Stimulated activated CD8-positive, alpha-beta memory T cell treated with anti-CD3 and anti-CD28 coated beads, Interleukin-2, amount 100 ng/mL, for 48 hours (primary cell): ENCODE measurements at places on chromosomes 6 and 20.

- DNase-seq: no peak
Measured at GRCh38 chr6:112330071-112330878, 16.9 kb upstream of the RFPL4B start.

GRCh38 chr20:39036011-39036410 is 73.9 kb downstream of the DHX35 start:
- no peak for DNase-seq

GRCh38 chr6:28985462-28986164 is 19.5 kb downstream of the ZNF311 start:
- DNase-seq: no peak

DNA sequence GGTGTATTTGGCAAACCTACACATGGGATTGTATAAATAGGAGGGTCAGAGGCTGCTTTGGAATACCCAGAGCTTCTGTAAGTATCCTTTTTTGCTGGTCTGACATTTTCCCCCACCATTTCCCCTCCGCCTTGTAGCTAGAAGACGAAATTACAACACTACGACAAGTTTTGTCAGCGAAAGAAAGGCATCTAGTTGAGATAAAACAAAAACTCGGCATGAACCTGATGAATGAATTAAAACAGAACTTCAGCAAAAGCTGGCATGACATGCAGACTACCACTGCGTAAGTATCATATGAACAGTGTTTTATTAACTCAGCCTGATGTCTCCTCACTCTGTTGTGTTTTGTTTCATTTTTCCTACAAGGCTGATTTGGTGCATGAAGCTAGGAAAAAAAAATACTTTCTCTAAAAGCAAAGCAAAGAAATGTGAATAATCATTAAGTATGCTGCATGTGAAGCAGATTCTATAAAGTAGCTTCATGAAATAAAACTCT is 72.7 kb downstream of the HDDC2 start:
- no peak for DNase-seq

- no peak for DNase-seq
Measured at GRCh38 chr20:19408971-19409370, 196.5 kb downstream of the SLC24A3 start.

- no peak for DNase-seq
Measured at GRCh38 chr6:169859978-169860703, 108.7 kb downstream of the ERMARD start.

DNA sequence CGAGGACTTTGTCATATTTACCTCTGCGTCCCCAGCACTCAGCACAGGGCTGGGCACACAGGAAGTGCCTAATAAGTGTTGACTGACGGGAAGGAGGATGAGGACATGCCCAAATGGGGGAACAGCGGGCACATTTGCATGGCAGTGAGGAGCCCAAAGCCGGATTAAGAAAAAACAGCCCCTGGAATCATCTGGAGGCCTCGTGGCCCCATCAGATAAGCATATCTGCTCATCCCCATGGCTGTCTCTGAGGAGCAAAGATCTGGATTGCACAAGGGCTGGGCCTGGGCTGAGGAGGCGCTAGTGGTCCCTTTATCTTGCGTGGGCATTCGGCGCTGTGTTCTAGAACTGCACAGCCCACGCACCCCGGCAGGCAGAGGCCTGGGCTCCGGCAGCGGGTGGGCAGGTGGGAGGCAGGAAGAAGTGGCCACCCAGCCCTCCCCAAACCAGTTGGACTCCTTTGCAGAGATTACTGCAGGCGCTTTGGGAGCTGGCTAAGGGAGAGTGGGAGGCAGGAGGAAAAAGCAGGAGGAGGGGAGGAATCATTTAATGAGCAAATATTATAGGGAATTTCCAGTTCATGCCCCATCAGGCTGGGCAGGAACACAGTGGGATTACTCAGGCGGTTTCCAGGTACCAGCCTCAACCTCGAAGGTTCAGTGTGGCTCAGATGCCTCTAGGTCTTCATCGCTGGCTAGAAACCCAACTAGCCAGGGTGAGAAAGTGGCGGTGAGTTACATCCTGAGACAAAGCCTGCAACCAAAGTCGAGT is 108.1 kb downstream of the CEBPB start:
- DNase-seq: no peak

- no peak for DNase-seq
Measured at GRCh38 chr6:145486306-145486705, 249.0 kb downstream of the EPM2A start.

DNA sequence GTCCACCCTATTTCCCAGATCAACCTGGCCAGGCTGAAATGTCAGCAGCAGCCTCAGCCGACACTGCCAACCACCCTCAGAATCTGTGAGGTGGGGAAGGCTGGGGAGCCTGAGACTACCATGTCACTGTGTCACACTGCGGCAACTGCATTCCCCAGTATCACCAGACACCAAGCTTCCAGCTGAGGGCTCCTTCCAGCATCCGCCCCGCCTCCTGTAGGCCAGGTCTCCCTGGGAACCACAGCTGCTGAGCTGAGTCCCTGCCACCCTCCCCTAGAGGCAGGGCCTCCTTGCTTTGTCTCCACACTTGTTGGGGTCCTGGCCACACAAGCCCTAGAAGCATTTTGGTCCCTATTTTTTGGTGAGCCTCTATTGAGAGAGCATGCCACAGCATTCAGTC is 115.7 kb downstream of the UNC5CL start:
- no peak for DNase-seq

DNA sequence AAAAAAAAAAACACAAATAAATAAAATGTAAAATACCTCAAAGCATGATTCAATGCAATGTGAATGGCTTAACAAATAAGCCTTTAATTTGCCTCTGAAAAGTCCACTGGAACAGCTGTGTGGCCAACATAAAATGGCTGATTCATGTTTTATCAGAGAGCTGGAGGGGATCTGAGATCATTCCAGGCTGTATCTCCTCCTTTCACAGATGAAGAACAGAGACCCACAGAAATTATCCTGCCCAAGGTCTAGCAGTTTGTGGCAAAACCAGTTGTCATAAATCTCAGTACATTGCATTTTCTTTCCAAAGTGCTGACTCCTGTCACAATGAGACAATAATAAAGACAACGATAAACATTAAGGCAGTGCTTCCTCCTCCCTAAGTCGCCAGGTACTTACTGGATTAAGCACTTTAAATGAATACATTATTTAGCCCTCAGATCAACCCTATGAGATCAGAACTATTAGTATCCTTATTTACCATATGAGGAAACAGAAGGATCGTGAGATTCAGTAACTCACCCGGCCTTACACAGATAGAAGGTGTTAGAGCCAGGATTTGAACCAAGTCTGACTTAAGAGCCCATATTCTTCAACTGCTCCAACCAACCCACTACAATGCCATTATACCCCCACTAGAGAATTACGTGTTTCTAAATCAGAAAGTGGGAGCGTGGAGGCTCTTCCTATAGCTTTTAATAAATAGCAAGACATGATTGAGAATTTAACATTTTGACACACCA is 118.3 kb downstream of the KIF13A start:
- DNase-seq: no peak

DNA sequence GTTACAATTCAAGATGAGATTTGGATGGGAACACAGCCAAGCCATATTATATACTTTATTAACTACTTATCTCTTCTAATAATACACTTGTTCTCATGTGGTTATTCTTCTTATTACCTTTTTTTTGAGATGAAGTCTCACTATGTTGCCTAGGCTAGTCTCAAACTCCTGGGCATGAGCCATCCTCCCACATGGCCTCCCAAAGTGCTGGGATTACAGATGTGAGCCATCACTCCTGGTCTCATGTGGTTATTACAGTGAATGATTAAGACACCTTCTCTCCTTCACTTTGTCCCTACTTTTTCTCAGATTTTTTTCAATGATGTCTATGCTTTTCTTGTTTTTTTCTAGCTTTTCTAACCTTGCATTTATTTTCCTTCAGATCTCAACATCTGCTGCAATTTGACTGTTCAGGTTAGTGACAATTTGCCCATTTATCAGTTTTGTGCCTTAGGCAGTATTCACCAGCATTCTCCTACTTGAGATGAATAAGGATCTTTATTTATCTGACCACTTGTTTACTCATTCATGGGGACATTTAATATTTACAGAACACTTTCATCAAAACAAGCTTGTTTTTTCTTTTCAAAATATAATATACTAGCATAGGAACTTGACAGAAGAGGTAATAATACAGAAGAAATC is 105.7 kb downstream of the SLC16A10 start:
- no peak for DNase-seq

- no peak for DNase-seq
Measured at GRCh38 chr6:33587529-33587928, 7.5 kb upstream of the BAK1 start.

DNA sequence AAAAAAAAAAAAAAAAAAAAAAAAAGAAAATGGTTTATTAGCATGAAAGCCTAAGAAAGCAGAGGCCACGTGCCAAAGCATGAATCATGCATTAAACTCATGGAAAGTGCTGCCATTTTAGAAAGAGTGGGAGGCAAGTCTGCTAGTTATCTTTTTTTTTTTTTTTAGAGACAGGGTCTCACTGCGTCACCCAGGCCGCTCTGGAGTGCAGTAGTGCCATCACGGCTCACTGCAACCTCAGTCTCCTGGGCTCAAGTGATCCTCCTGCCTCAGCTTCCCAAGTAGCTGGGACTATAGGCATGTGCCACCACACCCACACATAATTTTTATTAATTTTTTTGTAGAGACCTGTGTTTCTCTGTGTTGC is 5.2 kb downstream of the VWA7 start:
- DNase-seq: no peak

DNA sequence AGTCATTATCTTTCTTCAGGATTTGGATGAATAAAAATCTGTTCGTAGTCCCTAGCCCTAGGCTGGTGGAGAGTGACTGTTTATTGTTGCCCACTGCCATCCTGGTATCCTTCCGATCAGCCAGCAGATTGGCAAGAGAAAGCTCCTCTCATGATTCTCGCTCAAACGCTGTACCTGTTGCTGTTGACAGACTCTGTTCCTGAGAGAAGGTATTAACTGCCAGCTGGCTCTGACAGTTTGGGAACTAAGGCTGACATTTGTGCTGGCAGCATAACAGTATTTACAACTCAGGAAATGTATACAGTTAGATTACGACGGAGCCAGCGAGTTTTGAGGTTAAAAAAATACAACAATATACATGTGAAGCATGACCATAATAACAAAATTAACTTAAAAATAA is 674.5 kb downstream of the PRKN start:
- DNase-seq: no peak

DNA sequence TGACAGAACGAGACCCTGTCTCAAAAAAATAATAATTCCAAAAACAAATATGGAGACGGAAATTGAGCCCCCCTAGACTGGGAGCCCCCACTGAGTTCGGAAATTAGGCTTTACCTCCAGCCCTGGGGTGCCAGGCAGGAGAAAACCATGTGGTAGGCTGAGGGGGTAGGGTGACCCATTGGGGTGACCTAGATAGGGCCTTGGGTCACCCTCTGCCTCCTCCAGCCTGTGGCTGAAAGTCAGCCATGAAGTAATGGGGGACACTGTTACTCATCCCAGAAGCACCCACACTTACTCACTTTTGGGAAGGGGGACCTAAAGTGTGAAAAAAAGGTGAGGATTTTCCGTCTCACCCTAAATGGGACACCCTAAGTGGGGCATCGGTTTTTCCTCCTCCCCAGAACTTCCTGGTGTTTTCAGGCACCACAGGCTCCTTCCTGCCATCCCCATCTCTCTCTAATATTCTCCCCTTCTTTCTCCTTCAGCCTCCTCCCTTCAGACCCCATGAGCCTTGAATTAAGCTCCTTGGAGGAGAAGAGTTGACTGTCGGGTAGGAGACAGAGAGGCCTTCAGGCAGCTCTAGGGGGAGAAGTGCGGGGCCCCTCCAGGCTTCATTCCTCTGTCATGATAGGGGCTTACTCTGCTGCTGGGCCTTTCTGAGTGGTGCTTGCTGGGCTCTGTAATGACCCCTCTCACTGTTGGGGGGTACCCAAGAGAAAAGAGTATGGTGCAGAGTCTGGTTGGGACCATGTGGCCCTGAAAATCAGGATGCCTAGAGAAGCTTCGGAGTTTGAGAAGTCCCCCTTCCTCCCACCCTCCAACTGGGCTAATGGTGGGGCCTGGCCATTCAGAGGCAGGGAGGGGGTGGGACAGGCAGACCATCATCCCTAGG is 2.4 kb downstream of the LTB start:
- DNase-seq: no peak

- no peak for DNase-seq
Measured at GRCh38 chr6:104606361-104606760, 253.4 kb downstream of the HACE1 start.

- no peak for DNase-seq
Measured at GRCh38 chr6:170022827-170023619, 267.9 kb downstream of the DLL1 start.
